ENCODE measurements at places on chromosomes 1 and 21. TPM values are rescaled to one million over a fixed set of nuclear protein-coding genes. Genes with fewer than 3 reads are reported as not detected.

DNA sequence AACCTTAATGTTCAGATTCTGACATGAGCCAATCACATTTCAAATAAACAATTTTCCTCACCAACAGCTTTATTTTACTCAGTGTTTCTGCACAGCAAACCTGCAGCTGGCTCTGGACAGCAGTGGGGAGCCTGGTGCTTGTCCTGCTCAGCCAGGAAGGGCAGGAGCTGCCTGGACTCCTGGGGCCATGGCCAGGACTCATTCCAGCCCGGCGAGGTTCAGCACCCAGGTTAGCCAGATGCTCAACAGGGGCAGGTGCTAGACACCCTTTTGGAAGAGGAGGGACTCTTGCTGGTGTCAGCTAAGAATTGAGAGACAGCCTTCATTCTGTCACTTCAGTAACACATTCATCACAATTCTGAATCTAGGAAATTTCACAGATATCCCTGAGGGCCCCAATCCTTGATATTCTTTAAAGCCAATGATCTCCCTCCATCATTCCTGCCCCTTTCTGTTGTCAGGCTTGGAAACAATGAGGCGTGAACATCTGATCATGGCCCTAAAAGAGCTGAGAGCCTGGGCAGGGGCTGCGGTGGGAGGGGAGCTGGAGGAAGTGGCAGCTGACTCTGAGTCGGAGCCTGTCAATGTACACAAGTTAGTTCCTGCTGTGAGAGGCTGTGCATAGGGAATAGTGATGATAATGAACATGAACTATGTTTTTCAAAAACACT is 251.3 kb downstream of the SDCCAG8 start:
- DNase-seq, result no peak

The RBM11 gene
- total RNA-seq, result 2.1 TPM

The FHAD1 gene
- total RNA-seq, result 1.4 TPM

DNA sequence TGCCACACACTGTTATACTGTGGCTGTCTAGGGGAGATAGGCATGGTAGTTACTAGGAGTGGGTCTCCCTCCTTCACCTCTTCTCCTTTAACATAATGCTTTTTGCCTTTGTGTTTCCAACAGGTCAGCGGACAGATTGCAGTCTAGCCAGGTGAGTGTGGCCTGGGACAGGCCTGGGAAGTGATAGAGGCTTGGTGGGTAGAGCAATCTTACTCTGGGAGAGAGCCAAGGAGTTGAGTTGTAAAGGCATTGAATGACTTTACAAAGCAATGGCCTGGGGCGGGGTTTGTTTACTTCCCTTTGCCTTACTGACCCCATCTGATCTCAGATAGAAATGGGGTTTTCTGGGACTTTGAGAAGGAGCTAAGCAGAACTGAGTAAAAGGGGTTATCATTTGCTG is 51.0 kb upstream of the IKBKE start:
- peak; percentile 79 for DNase-seq

The TMPRSS3 gene
- total RNA-seq, result not detected

GRCh38 chr21:34011660-34012059 is 61.7 kb upstream of the MRPS6 start:
- DNase-seq, result no peak

DNA sequence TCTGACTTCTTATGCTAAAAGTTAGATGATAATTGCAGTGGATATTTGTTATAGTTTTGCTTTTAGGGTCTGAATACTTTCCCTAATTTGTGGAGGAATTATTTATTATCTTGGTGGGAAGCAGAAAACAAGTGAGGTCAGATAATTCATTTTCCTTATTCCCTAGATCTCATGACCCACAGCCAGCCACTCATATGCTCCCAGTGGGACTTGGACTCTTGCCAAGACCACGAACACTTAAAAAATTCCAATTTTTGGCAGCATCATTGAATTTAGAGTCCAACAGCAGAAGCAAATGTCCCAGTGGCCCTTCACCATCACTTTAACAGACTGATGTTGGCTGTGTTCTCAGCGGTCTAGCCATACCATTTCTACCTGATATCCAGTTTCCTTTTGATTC is 204.2 kb downstream of the HMCN1 start:
- DNase-seq, result peak; percentile 48

The ALPL gene
- 0.86 TPM for total RNA-seq

DNA sequence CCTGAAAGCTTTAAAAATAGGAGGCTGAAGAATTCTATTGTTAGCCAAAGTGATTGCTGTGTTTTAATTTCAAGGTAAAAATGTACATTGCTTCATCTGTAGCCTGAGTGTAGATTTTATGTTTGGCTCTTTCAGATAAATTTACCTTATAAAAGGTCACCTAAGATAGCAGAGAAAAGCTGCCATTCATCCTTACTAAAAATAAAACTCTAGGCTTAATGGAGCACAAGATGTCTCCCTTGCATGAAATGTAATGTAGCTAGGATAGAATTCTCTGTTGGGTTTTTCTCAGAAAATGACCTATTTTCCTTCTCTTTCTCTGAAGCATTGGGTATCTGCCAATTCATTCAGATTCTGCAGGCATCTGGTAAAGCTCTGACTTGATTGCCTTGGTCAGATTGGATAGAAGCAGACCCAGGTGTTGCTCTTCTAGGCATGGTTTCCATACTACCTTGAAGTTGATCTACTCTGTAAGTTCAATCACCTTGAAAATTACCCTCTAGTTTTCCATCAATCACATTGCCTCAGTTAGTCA is 176.6 kb upstream of the GORAB start:
- DNase-seq, result no peak

DNA sequence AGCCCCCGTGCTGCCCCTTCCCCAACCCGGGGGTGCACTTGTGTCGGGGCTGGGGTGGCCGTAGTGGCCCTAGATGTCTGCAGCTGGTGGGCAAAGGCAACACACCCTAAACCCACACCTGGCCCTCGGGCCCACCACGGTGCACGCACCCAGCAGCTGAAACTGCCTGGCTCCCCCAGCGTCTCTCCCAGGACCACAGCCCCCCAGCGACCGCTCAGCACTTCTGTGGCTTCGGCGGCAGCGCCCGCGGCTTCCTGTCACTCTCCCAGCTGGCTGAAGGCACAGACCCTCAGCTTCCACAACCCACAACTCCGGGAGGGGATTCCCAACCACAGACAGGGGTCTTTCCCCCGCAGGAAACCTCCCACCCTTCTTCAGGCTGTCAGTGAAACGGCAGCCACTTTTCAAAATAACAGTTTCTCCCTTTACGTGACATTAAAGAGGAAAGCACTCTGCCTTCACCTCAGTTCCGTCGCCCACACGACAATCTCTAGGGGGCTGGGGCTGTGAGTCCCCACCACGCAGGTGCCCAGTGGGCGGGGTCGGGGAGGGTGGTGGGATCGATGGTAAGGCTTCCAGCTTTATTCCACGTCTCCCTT is 40.7 kb upstream of the COL6A2 start:
- no peak for DNase-seq

- DNase-seq, result no peak
Observed at GRCh38 chr21:46151261-46151988, 4.0 kb downstream of the FTCD start.

DNA sequence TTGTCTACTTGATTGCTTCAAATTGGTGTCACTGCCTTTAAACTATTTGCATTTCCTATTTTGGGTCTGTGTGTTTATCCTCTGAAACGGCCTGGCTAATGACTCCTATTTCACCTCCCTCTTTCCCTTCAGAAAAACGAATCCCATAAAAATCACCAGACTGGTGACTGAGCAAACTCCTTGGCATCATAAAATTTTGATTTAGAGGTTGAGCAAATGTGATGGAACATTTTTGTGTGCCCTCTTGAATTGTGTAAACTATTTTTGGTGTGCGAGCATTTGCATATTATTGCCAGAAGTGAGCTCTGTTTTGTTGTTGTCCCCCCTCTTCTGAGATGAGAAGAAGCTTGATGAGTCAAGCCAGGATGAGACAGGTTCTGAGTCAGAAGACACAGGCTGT is 316.1 kb downstream of the AJAP1 start:
- DNase-seq, result no peak

The MFSD2A gene
- total RNA-seq, result 12.1 TPM

GRCh38 chr1:221190249-221190648 is 311.0 kb downstream of the HLX start:
- DNase-seq, result no peak
